ENCODE measurements at places on chromosomes 6 and 20. TPM values are rescaled to one million over a fixed set of nuclear protein-coding genes. Genes with fewer than 3 reads are reported as not detected.

Gene PLCB1
- 7.2 TPM for total RNA-seq

Gene ZNF165
- total RNA-seq, result 8.3 TPM

Gene KHDRBS2
- 23.9 TPM for total RNA-seq

DNA sequence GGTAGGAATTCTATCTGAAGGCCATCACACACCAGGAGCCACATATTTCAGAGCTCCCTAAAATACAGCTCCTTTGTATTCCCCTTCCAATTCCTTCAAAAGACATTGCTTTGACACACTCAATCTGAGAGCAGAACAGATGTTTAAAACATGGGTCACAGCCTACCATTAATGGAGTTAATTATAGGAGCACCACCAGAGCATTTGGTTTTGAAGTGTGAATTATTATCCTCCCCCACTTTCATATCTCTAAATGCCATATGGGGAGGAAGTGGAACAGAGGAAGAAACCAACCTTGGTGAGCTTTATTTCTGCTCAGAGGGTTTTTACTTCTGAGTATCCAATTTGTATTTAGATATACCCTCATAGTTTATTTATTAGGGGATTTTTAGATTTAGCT, 50.7 kb upstream of the TNFRSF21 start:
- H3K36me3 ChIP-seq, result no peaks in the 10 kb centered on the region
- no peaks in the 10 kb centered on the region for H3K27me3 ChIP-seq
- no peak overlapping the region for H3K4me3 ChIP-seq
- no peak overlapping the region for H3K27ac ChIP-seq
- no peaks in the 10 kb centered on the region for H3K4me1 ChIP-seq

- no peak overlapping the region for H3K4me3 ChIP-seq
- no peak overlapping the region for H3K27ac ChIP-seq
- H3K27me3 ChIP-seq, result no peaks in the 10 kb centered on the region
Observed at GRCh38 chr6:105911106-105911629, 175.0 kb upstream of the PRDM1 start.

GRCh38 chr6:139685009-139685408, 310.6 kb upstream of the CITED2 start:
- DNase-seq, result no peak
- no peak overlapping the region for H3K4me3 ChIP-seq
- no peak overlapping the region for H3K27ac ChIP-seq

DNA sequence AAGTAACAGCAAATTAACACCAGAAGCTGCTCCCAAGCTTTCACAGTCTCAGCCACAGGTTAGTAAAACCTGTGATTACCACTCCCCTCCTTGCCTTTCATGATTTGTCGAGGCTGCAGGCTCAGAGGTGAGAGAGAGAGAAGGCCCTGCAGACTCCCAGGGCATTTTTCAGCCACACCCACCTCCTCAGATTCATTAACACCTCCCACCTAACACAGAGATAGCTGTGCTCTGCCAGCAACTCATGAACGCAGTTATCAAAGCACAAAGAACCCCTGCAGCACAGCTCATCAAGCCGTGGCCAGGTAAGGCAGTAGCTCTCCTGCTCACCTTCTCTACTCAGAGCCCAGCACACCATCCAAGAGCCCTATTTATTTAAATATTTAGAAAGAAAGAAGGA, 27.1 kb downstream of the F13A1 start:
- no peaks in the 10 kb centered on the region for H3K4me1 ChIP-seq
- no peak overlapping the region for H3K4me3 ChIP-seq
- no peak for DNase-seq
- no peaks in the 10 kb centered on the region for H3K27me3 ChIP-seq

GRCh38 chr6:106468935-106469334, 108.4 kb downstream of the CRYBG1 start:
- DNase-seq, result no peak
- H3K4me3 ChIP-seq, result no peak overlapping the region
- H3K36me3 ChIP-seq, result no peaks in the 10 kb centered on the region

DNA sequence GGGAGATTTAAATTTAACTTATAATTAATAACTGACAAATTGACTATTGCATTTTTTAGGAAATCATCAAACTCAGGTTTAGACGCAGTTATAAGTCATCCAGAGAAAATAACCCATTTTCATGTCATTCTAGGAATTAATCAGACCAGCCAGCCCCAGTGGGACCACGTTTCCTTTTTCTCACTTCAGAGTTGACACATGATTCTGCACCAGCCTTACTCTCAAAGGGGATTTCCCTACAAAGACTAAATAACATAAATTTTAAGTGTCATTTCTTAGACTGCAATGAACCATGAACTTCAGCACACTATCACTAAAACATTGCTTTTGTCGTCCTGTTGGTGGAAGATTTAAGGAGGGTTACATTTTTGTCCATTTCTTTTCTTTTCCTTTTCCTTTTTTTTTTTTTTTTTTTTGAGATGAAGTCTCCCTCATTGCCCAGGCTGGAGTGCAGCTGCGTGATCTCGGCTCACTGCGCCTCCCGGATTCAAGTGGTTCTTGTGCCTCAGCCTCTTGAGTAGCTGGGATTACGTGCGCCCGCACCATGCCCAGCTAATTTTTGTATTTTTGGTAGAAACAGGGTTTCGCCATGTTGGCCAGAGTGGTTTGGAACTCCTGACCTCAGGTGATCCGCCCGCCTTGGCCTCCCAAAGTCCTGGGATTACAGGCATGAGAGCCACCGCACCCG, 3.6 kb downstream of the IPCEF1 start:
- no peak overlapping the region for H3K4me3 ChIP-seq
- no peak overlapping the region for H3K27ac ChIP-seq
- H3K27me3 ChIP-seq, result no peaks in the 10 kb centered on the region

- H3K4me3 ChIP-seq, result no peak within 1 kb of the TSS
- no peaks in the 10 kb centered on the region for H3K36me3 ChIP-seq
- DNase-seq, result peak; percentile 78
- H3K27me3 ChIP-seq, result no peaks in the 10 kb centered on the region
Observed at GRCh38 chr6:36336779-36337241, at the start of gene BNIP5. TSS of gene BNIP5 (minus strand) at chr6:36336888. CDS start at chr6:36330690, 6,198 bp downstream.

- peak overlapping the region; percentile 69 for H3K27ac ChIP-seq
- peak overlapping the region; percentile 44 for H3K4me3 ChIP-seq
Observed at GRCh38 chr6:26401389-26401986, 587 bp upstream of the BTN3A1 start.

DNA sequence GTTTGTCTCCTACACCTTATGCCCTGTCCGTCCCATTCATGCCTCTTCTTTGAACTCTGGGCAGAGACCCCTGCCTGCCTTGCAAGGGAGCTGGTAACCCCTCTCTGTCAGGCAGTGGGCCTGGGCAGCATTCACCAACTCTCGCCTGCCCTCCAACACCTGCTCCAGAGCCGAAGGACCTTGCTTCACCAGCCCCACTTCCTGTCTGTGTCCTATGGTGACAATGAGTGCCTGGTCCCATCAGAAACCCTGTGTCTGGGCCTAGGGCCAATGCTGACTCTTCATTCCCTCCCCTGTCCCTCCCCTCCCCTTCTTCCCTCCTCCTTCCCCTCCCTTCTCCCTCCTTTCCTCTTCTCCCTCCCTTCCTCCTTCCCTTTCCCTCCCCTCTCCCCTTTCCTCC, 22.8 kb upstream of the PCMTD2 start:
- H3K4me3 ChIP-seq, result no peak overlapping the region
- no peaks in the 10 kb centered on the region for H3K36me3 ChIP-seq
- H3K4me1 ChIP-seq, result no peaks in the 10 kb centered on the region
- no peak for DNase-seq
- H3K27ac ChIP-seq, result no peak overlapping the region

- H3K36me3 ChIP-seq, result no peaks in the 10 kb centered on the region
- no peak for DNase-seq
- no peaks in the 10 kb centered on the region for H3K4me1 ChIP-seq
- no peaks in the 10 kb centered on the region for H3K27me3 ChIP-seq
- H3K4me3 ChIP-seq, result no peak overlapping the region
Observed at GRCh38 chr6:36824253-36824652, 15.0 kb downstream of the CPNE5 start.

- no peaks in the 10 kb centered on the region for H3K4me1 ChIP-seq
- H3K27me3 ChIP-seq, result no peaks in the 10 kb centered on the region
- no peak overlapping the region for H3K4me3 ChIP-seq
- H3K27ac ChIP-seq, result no peak overlapping the region
- DNase-seq, result no peak
Observed at GRCh38 chr20:973785-974194, 28.3 kb downstream of the RSPO4 start.

GRCh38 chr6:74166849-74167248, 470.8 kb downstream of the CD109 start:
- no peak overlapping the region for H3K4me3 ChIP-seq
- DNase-seq, result no peak
- no peak overlapping the region for H3K27ac ChIP-seq
- H3K4me1 ChIP-seq, result no peaks in the 10 kb centered on the region
- no peaks in the 10 kb centered on the region for H3K36me3 ChIP-seq
- H3K27me3 ChIP-seq, result no peaks in the 10 kb centered on the region

GRCh38 chr6:72102561-72102960, 216.2 kb downstream of the RIMS1 start:
- H3K4me3 ChIP-seq, result no peak overlapping the region
- DNase-seq, result no peak
- H3K4me1 ChIP-seq, result no peaks in the 10 kb centered on the region
- no peaks in the 10 kb centered on the region for H3K27me3 ChIP-seq

DNA sequence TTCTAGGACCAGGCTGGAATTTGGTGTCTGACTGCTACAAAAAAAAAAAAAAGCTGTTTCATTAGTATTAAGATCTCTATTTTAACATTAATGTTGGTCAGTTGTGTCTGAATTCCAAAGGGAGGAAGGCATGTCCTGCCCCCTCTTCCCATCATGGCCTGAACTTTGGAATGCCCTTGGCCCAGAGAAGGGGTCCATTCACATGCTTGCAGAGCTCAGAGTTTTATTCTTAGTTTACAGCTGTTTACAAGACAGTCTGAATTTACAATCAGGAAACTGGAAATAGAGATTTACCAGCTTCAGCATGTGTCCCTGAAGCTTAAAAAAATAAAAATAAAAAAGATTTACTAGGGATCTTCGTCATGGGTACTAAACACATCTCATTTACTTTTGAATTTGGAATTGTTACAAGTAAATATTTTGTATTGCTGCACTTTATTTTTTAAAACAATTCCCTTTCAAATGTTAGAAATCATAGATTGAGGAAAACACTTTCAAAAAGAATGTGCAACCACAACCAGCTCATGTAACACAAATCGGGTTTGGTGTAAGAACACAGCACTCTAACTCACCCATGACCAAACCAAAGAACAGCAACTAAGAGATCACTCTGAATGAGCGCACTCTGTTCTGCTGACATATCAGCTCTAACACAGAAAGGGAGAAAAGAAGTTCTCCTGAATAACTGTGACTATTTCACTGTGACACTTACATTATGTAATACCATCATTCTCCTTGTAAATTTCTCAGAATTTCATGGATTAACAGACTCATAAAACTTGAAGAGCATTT, 6.6 kb upstream of the SERPINB6 start:
- no peak for DNase-seq
- H3K27me3 ChIP-seq, result no peaks in the 10 kb centered on the region
- no peaks in the 10 kb centered on the region for H3K36me3 ChIP-seq

- H3K36me3 ChIP-seq, result no peaks in the 10 kb centered on the region
- no peaks in the 10 kb centered on the region for H3K27me3 ChIP-seq
- H3K4me3 ChIP-seq, result peak overlapping the region; percentile 67
- no peak overlapping the region for H3K27ac ChIP-seq
Observed at GRCh38 chr6:31465718-31466117, 32.2 kb upstream of the MICB start.

DNA sequence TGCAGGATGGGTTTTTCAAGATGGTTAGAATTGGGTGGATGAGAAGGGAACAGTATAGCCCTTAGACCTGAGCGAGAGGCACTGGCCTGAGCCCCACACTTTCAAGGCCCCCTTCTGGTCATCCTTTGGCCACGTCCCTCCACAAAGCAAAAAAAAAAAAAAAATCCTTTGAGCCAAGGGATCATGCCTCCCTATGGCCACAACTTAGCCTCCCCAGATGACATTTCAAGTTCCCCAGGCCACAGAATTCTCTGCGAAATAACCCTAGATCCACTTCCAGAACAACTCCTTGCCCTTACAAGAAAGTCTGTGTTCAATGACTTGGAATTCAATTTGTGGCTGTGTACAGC, 30.4 kb downstream of the ELOVL2 start:
- no peaks in the 10 kb centered on the region for H3K27me3 ChIP-seq
- no peak overlapping the region for H3K4me3 ChIP-seq
- H3K27ac ChIP-seq, result no peak overlapping the region
- no peak for DNase-seq

DNA sequence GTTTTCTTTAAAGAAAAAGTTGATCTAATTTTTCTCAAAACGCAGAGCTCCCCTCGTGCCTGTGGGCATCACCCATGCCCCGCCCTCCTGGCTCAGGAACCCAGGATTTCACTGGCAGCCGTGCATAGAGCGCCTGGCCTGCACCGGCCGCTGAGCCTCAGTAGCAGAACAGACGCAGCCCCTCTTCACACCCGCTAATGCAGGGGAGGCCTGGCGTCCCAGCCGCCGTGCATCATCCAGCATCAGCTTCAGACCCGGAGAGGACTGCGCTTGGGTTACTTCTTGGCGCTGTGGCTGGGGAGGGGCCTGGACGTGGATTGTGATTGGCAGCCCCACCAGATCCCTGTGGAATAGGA, 18.1 kb downstream of the RBM38 start:
- H3K27ac ChIP-seq, result peak overlapping the region; percentile 5
- no peaks in the 10 kb centered on the region for H3K4me1 ChIP-seq
- H3K27me3 ChIP-seq, result no peaks in the 10 kb centered on the region
- no peak overlapping the region for H3K4me3 ChIP-seq

DNA sequence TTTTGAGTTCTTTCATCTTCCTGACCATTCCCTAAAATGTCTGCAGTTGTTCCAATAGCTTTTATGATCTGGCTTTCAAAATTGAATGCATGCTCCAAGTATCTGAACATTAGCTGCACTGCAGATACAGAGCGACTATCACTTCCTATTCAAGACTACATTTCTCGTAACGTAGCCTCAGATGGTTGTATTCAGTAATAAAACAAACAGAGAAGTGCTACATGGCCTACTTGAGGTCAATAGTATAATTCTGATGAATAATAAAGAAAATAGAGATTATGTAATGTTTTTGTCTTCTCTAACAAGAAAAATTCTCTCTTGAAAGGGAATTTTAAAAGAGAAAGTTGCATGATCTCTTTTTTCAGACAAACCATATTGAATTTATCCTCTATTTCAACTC, 333.9 kb upstream of the IRAK1BP1 start:
- H3K4me1 ChIP-seq, result no peaks in the 10 kb centered on the region
- no peak overlapping the region for H3K4me3 ChIP-seq
- no peak for DNase-seq
